ENCODE measurements at places on chromosomes 1 and 21.

GRCh38 chr1:234474375-234474774 is 4.6 kb downstream of the TARBP1 start:
- no peak for DNase-seq

- DNase-seq: no peak
Measured at GRCh38 chr1:65150583-65151263, 2.7 kb downstream of the AK4 start.

DNA sequence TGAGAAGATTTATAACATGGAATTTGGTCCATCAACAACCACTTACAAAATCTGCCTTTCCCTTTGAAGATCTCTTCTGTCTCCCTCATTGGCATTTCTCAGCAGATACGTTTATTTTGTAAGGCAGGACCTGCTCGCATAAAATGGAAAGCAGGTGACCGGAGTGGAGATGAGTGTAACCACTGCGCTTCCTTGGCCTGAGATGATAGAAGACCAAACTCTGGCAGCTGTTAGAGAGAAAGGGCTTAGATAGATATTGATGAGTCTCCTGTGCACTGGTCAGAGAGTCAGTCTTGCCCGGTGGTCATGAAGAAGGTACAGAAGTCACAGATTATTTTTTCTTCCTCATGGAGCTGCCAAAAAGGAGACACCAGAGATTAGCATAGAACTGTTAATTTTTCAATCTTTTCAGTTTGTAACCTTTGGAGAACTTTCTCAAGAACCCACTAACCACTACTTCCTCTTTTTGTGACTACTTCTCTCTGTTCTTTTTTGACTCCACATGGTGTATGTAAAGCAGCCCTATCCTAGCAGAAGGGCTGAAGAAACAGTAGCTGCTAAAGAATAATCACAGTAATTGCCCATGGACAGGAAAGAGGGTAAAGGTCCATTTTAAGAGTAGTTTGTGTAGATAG is 47.6 kb downstream of the FCRL3 start:
- no peak for DNase-seq

DNA sequence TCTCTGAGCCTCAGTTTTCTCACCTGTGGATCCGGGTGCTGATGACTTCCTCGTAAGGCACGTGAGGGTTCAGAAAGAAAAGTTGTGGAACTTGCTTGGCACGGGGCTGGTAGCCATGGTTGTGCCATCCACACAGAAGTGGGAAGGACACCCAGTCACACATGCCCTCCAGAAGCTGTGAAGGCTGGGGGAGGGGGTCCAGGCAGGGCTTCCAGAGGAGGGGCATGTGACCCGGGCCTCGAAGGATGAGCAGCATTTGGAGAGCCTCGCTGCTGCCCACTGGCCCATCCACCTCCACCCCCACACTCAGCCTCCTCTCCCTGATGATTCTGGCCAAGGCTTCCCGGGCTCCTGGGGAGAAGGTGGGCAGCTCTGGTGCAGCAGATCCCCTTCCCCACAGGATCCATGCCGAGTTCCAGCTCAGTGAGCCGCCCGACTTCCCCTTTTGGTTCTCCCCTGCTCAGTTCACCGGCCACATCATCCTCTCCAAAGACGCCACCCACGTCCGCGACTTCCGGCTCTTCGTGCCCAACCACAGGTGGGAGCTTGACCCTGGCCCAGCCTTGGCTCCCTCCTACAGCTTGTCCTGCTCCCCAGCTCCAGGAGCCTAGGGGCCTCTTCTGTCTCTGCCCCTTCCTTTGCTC is 9.4 kb downstream of the SELENON start:
- DNase-seq: no peak

GRCh38 chr1:187691439-187691838 is 862.7 kb downstream of the PLA2G4A start:
- DNase-seq: no peak

DNA sequence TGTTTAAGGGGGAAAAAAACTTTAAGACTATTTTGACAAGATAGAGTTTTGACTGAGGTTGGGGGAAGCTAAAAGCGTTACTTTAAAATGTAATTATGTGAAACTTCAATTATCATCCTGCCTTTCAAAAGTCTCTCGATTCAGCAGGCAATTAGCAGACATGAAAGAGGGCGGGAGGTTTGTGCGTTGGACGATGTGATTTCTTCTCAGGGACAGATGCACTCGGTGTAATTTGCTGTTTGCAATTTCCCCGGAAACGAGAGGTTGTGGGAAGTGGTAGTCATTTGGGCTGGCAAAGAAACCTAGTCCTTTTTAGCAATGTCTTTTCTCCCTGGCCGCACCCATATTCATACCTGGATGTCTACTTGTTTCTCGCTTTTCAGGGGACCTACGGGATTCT is 27.1 kb downstream of the KAZN start:
- DNase-seq: no peak

DNA sequence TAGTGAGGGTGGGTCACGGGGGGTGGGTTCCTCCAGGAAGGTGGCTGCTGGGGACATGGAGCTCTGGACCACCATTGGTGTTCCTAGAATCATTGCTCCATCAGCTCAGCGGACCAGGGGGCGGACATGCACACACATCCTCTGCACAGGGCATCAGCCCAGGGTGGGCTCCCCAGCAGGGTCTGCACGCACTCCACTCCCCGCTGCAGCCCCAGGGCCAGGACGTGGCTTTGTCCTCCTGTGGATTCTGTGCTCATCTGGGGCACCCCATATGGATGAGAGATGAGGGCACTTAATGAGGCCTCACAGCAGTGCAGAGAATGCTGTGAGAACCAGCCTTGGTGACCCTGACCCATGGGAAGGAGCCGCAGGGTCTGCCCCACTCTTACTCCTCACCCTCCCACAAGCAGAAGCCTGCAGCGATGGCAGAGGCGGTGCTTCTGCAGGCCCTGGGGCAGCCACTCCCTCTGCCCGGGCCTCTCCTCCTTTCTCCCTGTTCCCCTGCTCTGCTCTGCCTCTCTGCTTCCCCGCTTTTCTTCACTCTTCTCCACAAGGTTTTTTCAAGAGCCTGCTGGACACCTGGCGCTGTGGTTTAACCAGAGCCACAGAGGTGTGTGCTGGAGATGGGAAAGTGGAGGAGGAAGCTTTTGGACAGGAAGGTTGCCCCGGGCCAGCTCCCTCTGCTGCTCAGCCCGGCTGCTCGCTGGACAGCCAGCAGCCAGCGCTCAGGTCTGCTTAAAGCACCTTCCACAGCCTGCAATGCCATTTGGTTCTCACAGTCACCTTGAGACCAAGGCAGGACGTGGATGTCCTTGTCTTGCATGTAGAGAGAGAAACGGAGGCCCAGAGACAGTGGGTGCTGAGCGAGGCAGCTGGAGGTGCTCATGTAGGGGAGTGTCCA is 26.3 kb upstream of the PCBP3 start:
- DNase-seq: no peak

DNA sequence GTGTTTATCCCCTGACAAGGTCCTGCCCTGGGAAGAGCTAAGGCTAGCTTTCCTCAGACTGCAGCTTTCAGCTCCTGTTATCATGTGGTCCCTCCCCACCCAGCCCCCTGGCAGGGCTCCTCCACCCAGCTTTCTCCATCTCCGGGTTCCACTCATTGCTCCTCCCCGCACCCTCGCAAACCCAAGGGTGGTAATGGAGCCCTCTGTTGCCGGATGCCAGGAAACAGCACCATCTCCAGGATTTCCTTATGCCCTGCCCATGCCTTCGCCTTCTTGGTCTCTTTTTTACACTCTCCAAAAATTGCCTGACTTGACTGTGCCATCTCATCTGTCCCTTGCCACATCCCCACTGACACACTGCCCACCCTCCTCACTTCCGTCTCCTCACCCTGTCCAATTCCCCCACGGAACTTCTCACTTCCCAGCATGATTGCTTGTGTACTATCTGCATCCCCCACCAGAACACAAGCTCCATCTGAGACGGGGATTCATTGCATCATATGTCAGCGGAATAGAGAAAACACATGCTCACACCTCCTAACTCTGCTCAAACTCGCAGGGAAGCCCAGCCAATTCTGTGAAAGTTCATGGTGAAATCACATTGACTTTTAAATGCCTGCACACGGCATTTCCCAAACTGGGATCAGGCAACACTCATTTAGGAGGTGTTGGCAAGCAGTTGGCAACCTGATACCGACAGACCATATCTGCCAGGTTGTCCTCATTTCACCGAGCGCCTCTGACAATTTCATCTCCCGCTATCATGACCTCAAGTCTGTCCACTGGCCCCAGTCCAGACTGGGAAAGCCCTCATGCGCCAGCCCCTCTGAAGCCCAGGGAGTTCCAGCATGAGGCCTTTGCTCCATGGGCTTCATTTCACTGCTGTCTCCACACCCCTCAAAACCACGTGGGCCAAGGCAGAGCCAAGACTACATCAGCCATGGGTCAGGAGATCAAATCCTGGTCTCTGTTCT is 201.1 kb downstream of the MATN1 start:
- no peak for DNase-seq

DNA sequence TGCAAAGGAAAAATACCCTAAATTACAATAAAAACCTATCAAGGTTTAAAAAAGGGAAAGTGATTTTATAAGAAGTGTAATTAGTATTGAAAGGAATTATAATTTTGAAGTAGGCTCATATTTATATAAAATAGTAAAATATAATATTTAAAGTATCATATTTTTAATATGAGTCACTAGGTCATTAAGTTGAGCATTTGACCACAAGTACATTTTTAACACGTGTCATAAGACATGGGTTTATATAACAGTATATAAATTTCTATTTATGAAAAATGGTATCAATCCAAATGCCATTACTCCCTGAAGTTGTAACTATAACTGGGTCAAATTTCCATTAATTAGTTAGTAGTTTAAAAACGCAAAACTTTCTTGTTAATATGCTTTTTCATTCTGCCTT is 365.9 kb downstream of the COL11A1 start:
- DNase-seq: no peak

DNA sequence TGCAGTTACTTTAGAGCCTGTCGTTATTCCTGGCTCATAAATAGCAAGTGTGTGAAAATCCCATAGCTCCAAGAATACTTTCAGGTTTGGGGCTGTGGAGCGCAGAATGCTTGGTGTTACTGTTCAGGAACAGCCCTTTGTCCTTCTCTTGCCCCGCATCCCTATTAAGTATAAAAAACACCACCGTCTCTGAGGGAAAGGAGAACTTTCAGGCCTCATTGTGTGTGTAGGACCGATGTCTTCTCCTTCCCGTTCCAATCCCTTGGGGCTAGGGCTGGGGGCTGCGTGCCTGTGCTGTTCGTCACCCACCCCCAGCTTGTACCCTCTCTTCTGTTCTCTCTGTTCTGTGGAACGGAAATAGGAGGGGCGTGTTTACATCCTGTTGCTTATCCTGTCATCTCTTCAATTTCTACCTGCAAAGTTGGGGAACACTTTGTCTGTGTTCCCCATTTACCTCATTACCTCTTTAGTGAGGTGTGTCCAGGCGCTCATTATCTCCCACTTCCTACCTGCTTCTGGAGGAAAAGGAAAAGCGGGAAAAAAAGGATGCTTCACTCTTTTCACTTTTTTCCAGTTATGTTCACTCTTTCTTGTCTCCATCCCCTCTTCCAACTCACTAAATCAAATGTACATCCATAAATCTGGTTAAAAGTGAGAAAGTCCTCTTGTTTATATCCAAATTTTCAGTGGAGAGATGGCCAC is 788 bp upstream of the TXNIP start:
- DNase-seq: peak; percentile 33

- DNase-seq: no peak
Measured at GRCh38 chr21:15152591-15152990, 87.8 kb upstream of the NRIP1 start.

DNA sequence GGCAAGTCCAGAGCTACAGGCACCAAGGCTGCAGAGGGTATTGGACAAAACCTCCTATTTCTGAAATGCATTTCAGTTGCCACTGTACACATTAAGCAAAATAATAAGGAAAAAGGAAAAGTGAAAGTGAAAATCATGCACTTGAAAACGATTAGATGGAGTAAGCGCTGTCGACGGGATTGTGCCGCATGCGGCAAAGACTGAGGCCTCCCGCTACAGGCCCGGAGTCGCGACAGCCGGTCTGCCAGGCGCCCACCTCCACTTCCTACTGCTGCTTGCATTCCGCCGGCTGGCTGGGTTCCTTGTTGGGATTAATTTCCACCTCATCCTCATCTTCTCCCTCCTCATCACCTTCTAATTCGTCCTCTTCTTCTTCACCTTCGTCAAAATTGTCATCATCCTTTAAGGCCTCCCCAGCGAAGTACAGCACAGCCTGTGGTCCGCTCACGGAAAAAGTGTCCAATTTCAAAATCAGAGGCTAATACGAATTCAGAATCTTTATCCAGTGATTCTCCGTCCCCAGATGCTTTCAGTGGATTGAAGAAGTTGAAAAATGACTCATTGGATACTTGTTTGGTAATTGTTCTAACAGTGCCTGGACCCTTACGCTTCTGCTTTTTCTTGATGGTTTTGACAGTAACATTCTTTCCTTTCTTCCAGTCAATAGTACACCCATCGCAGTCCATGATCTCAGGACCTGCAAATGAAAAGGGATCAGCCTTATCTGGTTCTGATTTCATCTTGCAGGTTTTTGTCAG is 38.0 kb downstream of the CD58 start:
- DNase-seq: no peak

GRCh38 chr1:54273092-54273794 is 73.3 kb downstream of the MRPL37 start:
- DNase-seq: no peak

GRCh38 chr1:32718036-32718435 is 15.5 kb upstream of the SYNC start:
- no peak for DNase-seq

DNA sequence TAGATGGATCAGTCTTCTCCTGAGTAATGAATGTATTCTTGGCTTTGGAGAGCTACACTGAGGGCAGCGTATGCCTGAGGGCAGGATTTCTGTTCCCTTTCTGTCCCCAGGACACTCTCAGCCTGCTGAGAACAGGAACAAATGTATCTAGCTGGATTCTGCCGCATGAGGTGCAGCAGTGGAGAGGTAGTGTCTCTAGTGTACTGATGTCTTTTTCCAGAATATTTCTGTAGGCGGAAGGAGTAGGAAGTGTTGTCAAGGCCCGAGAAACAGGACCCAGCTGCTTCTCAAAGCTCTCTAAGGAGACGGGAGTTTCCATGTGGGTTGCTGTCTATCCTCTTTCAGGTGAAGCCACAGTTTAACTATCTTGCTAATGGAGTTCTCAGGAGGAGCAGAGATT is 65.5 kb downstream of the MT1HL1 start:
- DNase-seq: no peak

Measured in activated CD4-positive, alpha-beta T cell treated with anti-CD3 and anti-CD28 coated beads, Interleukin-2, amount 50 U/mL, for 24 hours (primary cell).